ENCODE measurements at places on chromosomes 4 and X.
A peak's percentile ranks its signal among the peaks of the same experiment; 100 is the strongest.

DNA sequence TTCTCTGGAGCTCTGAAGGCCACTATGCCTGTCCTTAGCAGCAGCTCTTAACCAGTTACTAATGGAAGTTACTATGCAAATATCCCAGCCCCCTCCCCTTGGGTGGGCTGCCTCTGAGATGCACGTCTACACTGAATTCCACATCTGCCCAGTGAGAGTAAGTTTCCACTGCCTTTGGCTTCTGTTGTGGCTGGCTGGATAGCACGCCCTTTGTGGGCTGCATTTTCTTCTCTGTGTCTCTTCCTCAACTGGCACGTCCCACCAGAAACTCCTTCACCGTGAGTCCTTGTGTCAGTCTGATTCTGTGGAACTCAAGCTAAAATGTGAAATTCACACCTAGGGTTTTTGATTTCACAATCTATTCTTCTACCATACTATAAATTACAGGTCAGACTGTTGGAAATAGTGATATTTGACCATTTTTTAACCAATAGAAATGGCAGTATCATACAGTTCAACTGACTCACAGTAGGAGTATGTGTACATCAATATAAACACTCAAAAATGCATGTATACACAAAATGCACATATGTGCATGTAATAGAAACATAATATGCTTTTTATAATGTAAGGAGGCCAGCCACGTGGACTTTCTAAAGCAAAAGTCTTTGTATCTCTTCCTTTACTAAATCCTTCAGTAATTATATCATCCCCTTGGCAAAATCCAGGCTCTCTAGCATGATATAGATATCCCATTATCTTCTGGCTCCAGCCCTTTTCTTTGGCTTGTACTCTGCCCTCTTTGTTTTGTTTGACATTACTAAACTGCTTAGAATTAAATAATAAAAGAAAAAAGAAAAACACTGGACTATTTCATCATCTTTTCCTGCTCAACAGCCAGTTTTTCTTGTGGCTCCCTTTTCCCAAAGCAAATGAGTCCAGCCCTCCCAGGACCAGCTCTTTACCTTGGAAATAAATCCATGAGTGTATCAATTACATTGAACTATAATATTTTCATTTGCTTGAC, 33.2 kb upstream of the LDB2 start:
- peak; percentile 11 for DNase-seq

GRCh38 chrX:41449615-41450014, 2.5 kb downstream of the NYX start:
- DNase-seq: peak; percentile 19

- no peak for DNase-seq
These were observed 2017.6 kb upstream of the IGFBP7 start for GRCh38 chr4:59127743-59128142.

GRCh38 chr4:168711197-168712140, 214.6 kb downstream of the PALLD start:
- DNase-seq: peak; percentile 84

DNA sequence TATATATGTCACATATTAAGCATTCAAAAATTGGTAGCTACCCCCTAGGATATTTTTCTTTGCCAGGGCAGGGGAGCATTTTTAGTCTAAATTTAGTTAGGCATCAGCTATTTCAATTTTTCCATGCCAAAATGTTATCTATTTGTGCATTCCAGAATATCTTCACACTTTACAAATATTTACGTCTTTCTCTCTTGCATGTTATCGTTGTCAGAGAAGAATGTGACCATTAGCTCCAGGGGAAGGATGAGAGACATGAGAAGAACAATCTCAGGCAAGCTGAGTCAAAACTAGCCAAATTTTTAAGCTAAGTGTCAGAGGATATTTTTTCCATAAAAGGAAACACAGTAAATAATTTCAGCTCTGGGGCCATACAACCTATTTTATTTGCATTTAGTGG, 885.0 kb upstream of the EPHA5 start:
- peak; percentile 88 for DNase-seq
